Fibroblast of skin of left biceps (primary cell): ENCODE measurements at places on chromosomes 3 and 15.

GRCh38 chr15:35514759-35515158, 31.2 kb downstream of the DPH6 start:
- peak; percentile 72 for DNase-seq

GRCh38 chr3:57582474-57583168, 14.5 kb downstream of the ARF4 start:
- no peak for DNase-seq

- DNase-seq, result no peak
Measured at GRCh38 chr3:48851407-48851806, 3.7 kb upstream of the PRKAR2A start.

DNA sequence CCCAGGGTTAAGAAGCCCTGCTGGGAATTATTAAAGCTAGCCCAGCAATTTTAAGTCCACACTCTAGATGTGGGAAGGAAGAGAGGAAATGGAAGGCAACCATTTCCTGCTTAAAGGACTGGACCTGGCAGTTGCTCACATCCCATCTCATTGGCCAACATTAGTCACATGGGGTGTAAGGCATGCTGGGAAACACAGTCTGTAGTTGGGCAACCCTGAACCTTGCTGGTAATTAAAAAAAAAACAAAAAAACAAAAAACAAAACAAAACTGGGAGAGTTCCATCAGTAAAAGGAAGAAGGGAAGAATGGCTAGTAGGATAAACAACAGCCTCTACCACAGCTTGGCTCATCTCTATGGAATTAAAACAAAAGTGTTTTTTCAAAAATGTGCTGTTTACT, 136.0 kb downstream of the VGLL4 start:
- no peak for DNase-seq

DNA sequence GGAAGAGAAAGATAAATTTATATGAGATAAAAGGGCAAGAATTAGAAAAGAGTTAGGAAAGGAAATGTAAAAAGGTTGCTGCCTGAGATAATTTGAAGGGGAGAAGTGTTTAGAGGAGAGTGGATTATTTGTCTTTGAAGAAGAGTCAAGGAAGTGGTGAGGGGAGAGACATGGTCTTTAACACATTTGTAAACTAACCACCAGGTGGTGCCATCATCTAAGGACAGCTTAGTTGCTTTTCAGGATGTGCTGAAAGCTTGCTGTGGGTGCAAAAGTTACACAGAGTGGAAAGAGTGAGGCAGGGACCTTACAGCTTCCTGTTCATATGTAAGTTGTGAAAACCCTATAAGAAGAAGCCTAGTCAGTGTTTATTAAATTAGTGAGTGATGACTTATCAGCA, 114.1 kb upstream of the DNAJC19 start:
- no peak for DNase-seq

DNA sequence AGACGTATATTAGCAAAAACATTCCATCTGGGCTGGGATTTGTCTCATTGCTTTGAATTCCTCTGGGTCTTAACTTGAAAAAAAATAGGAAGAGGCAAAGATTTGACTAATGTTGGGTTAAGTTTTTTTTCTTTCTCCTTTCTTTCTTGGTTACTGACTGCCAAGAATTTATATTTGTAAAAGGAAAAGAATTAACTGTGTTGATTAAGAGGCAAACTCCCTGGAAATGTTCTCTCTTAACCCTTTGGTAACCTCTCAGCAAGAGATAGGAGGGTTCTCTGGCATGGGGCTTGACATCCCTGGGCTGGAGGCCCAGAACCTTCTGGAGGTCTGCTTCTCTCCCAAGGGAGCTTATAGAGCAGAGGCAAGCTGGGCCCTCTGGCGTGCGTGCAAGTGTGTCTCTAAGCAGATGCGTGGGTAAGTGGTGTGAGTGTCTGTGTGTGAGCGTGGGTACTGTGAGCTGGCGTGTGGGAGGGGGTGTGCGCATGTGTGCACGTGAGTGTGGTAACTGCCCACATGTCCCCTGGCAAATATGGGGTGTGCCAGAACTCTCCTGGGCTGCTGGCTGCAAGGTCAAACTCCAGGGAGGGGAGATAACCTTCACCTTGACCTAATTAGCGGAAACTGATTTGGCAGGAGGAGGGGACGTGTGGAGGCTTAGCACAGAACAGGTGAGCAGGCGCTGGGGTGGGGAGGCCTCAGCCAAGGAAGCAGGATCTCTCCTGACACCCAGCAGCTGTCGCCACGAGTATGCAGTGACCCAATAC, 49.4 kb upstream of the MAGEF1 start:
- peak; percentile 93 for DNase-seq

GRCh38 chr15:94615688-94616087, 384.3 kb downstream of the MCTP2 start:
- DNase-seq, result no peak

DNA sequence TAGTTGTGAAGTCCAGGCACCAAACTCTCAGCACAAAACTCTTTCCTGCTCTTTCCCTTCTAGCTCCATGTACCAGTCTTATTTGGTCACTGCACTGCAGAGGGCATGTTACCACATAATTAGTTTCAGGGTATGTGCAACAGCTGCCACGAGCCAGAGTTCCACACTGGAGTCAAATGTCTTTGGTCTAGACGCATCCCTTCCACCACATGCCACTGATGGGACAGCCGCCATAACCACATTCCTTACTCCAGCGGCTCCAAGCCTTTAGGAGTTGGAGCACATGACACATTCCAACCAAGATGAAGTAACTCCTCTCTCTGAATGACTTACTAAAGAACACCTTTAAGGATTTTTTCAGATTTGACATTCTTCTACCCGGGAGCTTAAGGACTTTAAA, 153.4 kb downstream of the ERC2 start:
- peak; percentile 25 for DNase-seq

- no peak for DNase-seq
Measured at GRCh38 chr3:12155828-12156227, 2.9 kb downstream of the TIMP4 start.

DNA sequence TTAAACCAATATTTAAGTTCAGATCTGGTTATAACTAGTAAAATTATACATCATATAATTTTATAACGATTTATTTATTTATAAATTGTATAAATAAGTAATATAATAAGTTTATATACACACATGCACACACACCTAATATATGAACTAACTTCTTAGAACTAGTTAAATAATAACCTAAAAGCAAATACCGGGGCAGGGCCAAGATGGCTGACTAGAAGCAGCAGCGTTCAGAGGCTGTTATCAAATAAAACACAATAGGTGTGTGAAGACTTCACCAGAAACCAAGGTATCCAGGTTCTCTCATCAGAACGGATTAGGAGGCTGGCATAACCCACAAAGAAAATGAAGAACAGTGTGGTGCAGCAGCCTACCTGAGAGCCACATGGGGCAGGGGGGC, 653.6 kb upstream of the CBLB start:
- DNase-seq, result no peak

DNA sequence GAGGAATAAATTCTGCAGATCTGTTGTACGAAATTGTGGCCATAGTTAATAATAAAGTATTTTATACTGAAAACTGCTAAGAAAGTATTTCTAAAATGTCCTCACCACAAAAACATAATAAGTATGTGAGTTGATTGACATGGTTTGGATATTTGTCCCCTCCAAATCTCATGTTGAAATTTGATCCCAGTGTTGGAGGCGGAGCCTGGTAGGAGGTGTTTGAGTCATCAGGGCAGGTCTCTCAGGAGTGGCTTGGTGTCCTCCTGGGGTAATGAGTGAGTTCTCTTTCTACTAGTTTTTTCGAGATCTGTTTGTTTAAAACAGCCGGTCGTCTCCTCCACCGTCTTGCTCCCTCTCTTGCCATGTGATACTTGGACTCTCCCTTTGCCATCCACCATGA, 424.1 kb upstream of the KCNMB2 start:
- no peak for DNase-seq

DNA sequence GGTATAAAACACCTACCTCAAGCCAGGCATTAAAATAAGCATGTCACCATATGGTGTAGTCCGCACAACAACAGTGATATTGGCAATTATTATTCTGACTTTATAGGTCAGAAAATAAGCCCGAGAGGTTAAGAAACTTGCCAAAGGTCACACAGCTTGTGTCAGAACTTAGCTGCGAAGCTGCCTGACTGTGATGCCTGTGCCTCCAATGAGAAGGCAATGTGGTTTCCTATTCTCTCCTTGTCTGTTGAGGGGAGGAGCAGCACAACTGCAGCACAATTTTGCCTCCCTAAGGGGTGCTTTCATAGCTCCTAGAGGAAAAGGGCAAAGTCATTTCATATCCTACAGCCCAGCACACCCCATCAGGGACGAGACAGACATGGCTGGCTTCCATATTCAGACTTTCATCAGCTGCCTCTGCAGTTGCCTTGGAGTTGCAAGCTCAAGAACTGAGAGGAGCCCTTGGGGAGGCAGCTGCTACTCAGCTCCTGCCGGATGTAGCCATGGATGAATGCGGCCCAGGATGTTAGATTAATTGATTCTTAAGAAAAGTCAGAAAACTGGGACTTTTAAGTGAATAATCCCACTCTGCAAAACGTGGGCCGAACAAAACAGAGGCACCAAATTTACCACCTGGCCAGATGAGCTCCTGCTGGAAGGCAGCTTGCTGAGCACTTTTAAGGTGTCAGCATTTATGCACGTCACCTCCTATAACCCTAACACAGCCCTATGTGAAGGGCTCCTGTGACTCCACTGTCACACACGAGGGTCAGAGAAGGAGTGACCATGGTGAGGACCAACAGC, 38.5 kb downstream of the MYO5C start:
- DNase-seq, result no peak

GRCh38 chr15:78949461-78949860, 4.6 kb upstream of the CTSH start:
- no peak for DNase-seq

GRCh38 chr15:68372291-68372811, 59.6 kb downstream of the ITGA11 start:
- no peak for DNase-seq

DNA sequence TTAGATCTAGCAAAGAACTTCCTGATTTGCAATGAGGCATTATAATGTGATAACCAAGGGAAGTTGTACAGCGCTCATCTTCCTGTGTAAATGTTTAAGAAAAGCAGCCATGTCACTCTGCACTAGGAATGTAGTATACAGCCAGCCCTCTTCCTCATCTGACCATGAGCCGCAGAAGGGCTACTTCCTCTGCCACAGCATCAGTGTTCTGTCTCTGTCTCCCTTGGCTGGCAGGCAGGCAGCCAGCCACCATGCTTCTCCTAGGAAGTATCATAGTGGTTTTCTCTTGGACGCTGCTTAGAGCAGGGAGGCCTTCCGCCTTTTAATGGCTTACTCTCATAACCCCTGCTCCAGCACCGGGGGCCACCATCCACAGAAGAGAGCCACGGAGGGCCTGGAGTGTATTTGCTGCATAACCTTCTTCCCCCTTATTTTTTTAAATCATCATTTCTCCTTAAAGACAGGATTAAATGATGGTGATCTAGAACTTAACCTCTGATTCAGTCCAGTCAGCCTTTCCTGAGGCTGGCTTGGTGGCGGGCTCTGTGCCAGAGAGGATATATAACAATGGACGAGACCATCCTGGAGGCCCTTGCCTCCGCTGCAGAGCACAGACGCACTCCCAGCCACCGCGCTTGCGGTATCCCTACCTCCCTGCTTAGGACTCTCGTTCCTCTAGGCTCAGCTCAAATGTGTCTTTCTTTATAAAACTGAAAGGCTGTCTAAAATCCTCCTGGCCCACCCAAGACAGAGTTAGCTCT, 57.3 kb upstream of the PLXNA1 start:
- no peak for DNase-seq

- DNase-seq, result no peak
Measured at GRCh38 chr3:190552021-190552420, 38.1 kb downstream of the IL1RAP start.

- DNase-seq, result no peak
Measured at GRCh38 chr3:52574056-52574965, 37.9 kb downstream of the UQCC5 start.

- no peak for DNase-seq
Measured at GRCh38 chr15:74635228-74635627, 19.6 kb downstream of the CLK3 start.

GRCh38 chr15:48373821-48374451, 42.7 kb downstream of the DUT start:
- DNase-seq, result no peak

DNA sequence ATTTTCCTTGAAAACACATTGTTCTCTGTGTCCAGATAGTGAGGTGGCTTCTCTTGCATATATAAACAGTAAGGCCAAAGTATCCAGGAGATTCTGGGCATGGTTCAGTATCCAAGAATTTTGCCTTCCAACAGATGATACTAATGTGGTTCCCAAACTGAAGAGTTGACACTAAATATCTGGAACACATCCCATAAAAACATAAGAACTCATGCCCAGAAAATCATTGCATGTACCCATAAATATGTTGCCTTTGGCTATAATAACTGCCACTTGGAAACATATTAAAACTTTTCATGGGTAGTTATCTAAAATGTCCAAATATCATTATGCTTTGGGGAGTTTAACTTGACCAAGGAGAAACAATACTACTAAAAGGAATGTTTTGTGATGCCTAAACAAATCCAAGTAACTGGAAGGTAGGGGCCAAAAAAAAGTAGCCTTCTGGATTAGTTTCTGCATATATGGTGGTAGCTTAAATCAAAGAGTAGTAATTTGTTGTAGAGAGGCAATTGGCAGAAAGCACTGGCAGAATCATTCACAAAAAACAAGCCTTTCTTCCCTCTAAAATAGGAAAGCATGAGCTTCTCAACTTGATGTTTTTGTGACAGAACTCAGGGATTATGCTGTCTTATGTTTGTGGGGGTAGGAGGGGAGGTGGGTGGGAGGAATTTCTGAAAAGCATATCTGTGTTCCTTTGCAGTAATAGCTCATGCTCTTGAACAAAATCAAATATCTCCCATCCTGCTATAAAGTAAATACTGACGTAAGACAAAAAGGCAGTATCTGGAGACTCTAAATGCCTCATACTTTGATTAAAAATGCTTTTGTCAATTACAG, 753.9 kb downstream of the TUSC7 start:
- DNase-seq, result no peak

- no peak for DNase-seq
Measured at GRCh38 chr15:63473749-63473998, 30.7 kb upstream of the USP3 start.

DNA sequence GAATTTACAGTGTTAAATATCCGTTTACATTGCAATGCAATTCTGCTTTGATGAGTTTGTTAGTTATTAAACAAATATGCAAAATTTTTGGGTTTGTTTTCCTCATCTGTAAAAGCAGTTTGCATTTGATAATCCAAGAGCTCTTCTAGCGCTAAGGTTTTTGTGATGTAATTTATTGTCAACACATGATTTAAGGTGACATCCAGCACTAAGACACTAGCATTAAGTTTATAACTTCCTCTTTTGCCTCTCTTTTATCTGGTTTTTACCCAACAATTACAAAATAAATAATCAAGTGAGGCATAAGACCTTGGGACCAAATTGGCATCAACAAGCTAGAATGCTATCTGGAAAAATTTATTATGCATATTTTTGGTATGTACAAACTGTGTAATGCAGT, 969 bp upstream of the DNAJC19 start:
- no peak for DNase-seq

DNA sequence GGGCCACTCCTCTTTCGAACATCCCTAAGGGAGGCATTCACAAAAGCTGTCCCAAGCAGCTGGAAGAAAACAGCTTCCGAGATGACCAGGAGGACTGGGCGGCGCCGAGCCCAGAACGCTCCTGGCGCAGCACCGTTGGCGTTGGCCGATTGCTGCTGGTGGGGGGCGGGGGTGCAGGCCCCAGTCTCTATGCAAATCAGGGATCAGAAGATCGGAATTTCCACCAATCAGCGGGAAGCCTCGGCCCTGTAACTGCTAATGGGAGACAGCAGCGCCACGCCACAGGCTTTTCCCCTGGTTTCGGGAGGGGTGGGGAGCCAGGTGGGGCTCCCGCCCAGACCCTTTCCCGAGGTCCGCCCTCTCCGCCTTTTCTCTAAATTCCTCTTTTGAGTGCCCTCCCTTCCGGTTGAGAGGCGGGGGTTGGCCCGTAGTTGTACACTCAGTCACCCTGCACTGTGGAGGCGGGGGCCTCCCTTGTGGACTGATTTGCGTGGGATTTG, 27.0 kb downstream of the HMCES start:
- peak; percentile 56 for DNase-seq
